ENCODE measurements at places on chromosomes 12 and 14.

GRCh38 chr14:48229091-48229490 is 553.7 kb upstream of the MDGA2 start:
- DNase-seq = no peak

- no peak for DNase-seq
These were observed 66.4 kb downstream of the CHST11 start for GRCh38 chr12:104522985-104523722.

DNA sequence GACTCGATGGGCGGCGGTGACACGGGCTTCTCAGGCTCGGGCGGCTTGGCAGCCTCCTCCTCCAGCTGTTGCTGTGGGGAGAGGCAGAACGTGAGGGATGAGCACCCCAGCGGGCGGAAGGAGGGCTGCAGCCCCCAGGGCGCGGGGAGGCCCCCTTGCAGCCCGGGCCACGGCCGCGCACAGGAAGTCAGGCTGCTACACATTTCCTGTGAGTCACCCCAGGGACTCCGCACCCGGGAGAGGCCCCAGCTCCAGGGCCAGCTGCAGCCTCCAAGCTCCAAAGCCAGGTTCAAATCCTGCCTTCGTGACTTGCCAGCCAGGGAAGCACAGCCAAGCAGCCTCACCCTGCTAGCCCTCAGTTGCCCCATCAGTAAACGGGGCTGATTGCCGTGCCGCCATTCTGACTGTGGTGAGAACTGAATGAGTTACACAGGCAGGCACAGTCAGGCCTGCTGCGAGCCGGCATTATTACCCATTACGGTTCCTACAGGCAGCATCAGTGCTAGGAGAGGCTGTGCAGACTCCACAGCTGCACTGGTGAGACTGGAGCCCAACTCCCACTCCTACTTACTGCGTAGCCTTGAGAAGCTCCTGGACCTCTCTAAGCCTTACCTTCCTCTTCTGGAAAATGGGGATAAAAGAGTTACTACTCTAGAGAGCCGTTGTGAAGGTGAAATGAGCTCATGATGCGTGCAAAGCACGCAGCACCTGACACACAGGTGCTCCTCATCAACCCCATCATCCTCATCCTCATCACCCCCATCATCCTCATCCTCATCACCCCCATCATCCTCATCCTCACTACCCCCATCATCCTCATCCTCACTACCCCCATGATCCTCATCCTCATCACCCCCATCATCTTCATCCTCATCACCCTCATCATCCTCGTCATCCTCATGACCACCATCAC is 100.9 kb downstream of the NCOR2 start:
- no peak for DNase-seq

DNA sequence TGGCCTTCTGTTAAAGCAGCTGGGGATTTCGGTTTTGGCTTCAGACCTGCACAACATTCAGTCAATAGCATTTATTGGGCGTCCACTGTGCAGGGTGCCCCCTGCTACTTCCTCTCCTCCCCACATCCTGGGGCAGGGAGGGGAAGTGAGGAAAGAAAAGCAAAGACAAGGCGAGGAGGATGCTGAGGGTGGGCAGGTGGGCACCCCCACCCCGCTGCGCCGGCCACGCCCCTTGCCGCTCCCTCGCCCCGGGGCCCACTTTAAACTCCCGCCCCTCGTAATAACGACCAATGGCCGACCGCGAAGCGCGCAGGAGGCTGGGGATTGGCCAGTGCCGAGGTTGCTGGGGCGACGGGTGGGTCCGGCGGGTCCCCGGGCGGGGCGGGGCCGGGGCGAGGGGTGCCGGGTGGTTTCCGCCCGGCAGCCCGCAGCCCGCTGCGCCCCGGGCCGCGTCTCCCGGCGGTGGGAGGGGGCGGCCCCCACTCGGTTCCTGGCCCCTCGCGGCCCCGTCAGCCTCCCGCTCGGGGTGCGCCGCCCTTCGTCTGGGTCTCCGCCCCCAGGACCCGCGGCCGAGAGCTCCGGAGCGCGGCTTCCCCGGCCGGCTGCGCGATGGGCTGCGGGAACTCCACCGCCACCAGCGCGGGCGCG is at the start of gene C12orf75:
C12orf75 (plus strand) TSS at position 409 of the 648 bp plus-strand sequence; CDS start at position 610, 201 bp downstream.
- peak; percentile 46 for DNase-seq

DNA sequence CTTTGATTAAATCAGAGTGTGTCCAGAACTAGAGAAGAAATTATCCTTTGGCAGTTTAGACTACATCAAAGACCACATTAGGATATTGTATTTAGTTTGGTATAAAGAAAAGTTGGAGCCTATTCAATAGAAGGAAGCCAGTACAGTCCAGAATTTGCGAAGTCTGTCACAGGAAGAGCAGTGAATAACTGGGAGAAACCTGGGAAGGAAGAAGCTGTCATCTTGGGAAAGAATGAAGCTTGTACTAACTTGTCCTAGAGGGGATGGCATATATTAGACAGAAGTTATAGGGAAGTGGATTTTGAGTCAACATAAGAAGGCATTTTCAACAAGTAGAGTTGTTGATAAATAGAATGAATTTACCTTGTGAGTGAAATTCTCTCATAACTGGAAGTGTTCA is 386.7 kb downstream of the LRIG3 start:
- no peak for DNase-seq

DNA sequence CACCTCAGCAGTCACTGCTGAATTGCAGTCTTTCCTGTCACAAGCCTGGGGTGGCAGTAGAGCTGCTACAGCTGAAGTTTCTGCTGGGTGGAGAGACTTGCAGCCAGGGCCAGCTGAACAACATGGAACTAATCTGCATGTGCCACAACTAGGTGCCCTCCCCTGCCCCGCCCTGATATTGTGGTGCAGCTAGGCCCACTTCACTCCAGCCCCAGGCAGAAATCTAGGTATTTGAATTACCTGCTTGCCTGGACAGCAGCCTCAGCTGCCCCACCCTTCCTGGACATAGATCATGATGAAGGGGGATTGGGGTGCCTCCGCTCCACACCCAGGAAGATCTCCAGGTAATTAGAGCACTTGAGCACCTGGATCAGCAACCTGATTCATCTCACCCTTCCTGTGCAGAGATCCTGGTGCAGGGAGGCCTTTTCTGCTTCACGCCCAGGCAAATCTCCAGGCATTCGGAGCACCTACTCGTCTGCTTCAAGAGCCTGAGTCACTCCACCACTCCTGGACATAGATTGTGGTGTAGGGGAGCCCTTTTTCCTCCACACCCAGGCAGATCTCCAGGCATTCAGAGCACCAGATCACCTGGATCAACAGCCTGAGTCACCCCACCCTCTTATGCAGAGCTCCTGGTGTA is 477.0 kb downstream of the SOX5 start:
- no peak for DNase-seq

DNA sequence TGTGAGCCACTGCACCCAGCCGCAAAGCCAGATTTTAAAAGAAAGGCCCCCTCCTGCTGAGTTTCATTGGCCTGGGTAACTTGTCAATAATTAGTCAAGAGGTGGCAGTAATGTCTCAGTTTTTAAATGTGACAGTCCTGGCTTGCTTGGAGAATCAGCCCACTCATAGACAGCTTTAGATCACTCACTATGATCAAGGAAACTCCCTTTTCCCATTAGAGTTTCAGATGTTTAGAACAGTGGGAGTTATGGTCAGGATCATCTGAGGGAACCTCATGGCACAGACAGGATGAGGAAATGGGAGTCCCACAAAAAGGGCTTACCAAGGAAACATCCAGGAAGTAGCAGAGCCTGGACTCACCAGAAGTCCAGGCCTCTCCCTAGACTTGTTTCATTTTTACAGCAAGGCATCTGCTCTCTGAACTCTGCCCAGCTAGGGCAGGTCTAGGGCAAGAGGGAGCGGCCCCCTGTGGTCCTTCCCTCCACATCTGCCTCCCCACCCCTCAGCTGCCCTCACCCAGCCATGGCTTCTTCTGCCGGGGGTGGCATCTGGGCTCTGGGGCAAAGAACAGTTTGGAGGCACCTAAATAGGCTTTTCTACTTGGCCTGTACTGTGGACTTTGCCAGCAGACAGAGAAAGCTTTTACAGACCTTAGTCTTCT is 11.2 kb downstream of the BCL2L14 start:
- DNase-seq = peak; percentile 65

GRCh38 chr12:3667485-3667884 is 85.4 kb downstream of the CRACR2A start:
- DNase-seq = no peak

DNA sequence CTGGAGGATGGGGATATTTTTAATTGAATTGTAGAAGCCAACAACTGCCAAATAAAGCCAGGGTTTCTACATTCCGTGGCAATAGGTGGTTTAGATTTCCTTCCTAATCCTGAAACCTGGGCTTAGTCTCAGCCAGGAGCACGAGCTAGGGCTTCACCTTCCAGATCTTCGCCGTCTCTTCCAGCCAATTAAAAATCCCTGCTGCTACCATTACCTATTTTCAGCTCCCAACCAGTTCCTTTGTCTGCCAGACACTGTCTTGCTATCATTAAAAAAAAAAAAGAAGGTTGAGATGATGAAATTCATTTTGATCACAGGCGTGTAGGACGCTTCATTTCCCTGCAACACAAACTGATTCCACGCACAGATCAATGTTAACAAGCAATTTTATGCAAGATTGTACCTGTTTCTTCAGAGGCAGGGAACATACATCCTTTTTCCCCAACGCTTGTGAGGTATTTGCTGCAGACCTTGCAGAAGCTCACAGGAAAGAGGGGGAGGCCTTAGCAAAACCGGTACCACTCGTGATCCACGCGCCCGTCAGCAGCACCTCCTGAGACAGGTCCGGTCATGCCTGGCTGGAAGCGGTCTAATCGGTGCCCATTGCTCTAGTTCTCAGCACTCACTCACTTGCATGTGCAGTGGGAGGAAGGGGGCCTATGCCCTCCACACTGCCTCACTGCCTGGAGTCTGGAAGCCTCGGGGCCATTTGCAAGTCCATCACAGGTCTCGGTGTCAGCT is 65.1 kb downstream of the SLC6A12 start:
- no peak for DNase-seq

GRCh38 chr12:132117558-132117875 is 26.6 kb downstream of the DDX51 start:
- DNase-seq = no peak

GRCh38 chr14:104401785-104402184 is 177.8 kb upstream of the C14orf180 start:
- DNase-seq = no peak

DNA sequence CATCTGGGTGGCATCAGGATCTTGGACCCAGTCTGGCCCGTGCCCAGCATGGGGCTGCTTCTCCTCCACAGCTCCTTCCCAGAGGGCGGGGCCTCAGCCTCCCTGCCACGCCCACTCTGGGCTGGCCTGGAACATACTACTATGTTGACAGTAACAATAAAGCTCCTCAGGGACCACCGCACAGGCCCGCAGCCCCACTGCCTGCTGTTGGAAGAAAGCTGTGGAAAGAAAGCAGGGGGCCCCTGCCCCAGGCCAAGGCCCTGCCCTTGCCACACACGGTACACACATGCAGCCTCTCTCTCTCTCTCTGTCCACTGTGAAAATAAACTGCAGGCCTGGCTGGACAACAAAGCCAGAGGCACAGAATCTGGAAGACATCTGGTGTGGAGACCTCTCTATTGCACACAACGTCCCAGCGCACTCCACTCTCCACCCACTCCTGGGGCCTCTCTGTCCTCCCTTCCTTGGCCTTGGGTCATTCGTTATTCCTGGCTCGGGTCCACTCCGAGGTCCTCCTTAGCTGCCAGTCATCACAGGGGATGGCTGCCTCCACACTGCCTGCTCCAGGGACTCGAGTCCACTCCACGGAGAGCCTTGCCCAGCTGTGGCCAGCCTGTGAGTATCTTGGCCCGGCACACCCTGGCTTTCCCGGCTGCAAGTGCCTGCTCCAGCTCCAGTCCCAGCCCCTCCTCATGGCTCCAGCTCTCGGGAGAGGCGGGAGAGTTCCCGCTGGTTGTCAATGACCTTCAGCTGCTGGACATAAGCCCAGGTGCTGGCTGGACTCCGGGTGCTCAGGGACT is 11.8 kb upstream of the ENDOU start:
- DNase-seq = peak; percentile 86

GRCh38 chr14:47466916-47467315 is 208.5 kb downstream of the MDGA2 start:
- no peak for DNase-seq

- DNase-seq = no peak
These were observed 191.7 kb downstream of the DAD1 start for GRCh38 chr14:22397221-22397737.

DNA sequence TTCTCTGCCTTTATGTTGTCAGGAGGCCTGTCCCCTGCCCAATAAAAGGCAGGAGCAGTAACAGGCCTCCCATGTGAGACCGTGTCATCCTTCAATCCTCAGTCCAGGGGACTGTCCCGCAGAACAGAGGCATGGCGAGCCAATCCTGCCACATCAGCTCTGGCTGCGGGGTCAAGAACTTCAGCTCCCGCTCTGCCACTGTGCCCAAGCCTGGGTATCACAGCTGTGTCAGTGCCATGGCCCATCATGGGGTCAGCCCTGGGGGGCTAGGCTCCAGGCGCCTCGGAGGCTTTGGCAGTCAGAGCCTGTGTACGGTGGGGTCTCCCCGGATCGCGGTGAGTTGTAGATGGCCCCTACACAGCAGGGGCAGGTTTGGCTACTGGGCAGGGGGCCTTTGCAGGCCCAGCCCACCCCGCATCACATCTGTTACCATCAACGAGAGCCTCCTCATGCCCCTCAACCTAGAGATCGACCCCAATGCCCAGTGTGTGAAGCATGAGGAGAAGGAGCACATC is 19.9 kb upstream of the KRT83 start:
- no peak for DNase-seq

GRCh38 chr14:51938137-51938536 is 51.2 kb upstream of the RTRAF start:
- no peak for DNase-seq

DNA sequence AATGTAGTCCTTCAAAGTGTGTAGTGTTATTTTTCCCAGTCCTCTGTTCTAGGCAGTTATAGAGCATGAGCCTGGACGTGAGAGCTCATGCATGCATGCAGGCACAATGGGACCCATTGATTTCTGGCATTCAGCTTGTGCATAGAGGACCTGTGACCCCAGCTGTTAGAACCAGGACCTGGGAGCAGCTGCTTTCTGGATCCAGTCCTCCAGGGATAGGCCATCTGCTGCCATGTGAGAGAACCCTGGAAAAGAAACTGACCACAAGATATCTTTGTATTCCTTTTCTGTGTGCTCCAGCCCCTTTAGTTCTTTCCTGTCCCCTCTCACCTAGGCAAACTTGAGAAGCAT is 76.9 kb downstream of the SUSD6 start:
- DNase-seq = peak; percentile 90

- no peak for DNase-seq
These were observed 290.2 kb upstream of the NPAS3 start for GRCh38 chr14:32648434-32648833.

DNA sequence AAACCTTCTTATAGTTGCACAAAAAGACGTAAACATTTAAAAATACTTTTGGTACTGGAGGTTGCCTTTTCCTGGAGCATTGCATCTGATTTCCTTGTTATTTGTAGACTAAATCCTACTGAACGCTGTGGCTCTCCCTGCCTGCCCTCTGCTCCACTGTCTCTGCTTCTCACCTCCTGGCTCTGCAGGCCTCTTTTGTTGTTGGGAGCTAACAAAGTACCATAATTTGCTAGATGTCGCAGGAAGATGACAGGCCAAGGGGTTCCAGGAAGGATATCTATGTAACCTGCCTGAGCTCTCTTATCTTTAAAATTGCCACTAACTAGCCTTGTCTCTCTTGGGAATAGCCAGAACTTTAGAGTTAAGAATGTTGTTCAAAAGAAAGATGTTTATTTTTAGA is 21.4 kb downstream of the SYNE2 start:
- DNase-seq = no peak

Measured in globus pallidus (tissue), 1 donor.